ENCODE measurements at places on chromosomes 2 and 18. TPM values are rescaled to one million over a fixed set of nuclear protein-coding genes. Genes with fewer than 3 reads are reported as not detected.

Gene ANXA4
- total RNA-seq, result 29.4 TPM

Gene UGT1A4
- total RNA-seq, result not detected

Gene KRTCAP3
- total RNA-seq, result 4.6 TPM

Gene SCN9A
- 47.3 TPM for total RNA-seq

Gene ANKRD62
- total RNA-seq, result 0.13 TPM

Gene SKOR2
- 0.38 TPM for total RNA-seq

Gene NCK2
- 93.7 TPM for total RNA-seq

Gene FSHR
- not detected for total RNA-seq

Gene PLCD4
- 90.2 TPM for total RNA-seq

Gene ANKRD36C
- total RNA-seq, result 37.6 TPM

Gene FAM237A
- total RNA-seq, result not detected

Gene CREG2
- total RNA-seq, result 23.6 TPM

Gene TTR
- not detected for total RNA-seq

Data from endothelial cell (in vitro differentiated cells).